ENCODE measurements at places on chromosomes 2 and 18.
A peak's percentile ranks its signal among the peaks of the same experiment; 100 is the strongest.

- peak; percentile 58 for DNase-seq
Observed at GRCh38 chr18:11310476-11311086, 161.2 kb upstream of the PIEZO2 start.

- peak; percentile 77 for DNase-seq
Observed at GRCh38 chr2:80499095-80499494, 194.5 kb upstream of the LRRTM1 start.

DNA sequence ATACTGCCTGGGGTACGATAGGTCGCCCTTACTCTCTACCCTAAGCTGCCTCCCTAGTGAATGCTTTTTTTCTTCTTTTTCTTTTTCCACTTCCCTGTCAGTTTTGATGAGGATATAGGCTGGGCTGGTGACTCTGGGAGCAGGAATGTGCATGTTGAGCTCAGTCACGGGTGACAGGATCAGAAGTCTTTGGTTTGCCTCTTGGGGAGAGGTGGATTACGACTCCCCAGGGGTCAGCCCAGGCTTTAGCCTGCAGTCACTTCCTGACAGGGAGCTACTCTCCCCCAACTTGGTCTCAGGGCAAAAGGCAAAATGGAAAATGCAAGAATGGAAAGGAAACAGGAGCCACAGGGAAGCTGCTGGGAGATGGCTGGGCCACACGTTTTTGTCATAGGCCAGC, 57.3 kb downstream of the THNSL2 start:
- DNase-seq, result no peak

- no peak for DNase-seq
Observed at GRCh38 chr2:42856891-42857632, 64.7 kb upstream of the HAAO start.
